ENCODE measurements at places on chromosomes 16 and 17.

- no peak for DNase-seq
These were observed 167.0 kb downstream of the MRM1 start for GRCh38 chr17:36768394-36768793.

DNA sequence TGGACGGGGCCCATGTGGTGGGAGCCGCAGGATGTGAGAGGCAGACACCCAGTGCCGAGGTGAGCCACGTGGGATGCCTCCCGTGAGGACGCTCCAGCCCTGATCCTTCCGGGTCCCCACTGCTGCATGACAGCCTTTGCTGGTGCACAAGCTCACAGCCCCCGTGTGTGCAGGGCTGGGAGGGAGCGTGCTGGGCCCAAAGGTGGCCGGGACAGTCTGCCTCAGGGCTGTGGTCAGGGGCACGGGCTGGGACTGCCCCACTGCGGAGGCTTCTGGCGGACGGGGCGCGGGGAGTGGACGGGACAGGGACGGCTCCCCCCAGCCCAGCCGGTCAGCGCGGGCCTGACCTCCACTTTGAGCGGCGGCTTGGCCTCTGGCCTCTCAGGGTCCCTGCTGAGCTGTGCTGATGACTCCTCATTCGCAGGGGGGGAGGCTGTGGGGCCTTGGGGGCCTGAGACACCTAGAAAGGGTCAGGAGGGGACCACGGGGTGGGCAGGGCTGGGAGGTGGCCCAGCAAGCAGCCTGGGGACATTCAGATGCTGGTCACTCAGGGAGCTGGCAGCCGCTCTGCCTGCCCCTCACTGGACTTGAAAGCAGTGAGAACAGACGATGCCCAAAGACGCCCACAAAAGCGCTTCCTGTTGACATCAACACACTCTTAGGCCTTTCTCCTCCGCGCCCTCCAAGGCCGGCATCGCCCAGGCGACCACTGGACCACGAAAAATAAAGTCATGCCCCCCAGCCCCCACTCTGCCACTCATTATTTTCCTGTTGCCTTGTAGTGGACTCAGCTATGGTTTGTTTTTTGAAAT lies 9.3 kb upstream of the METRNL start:
- DNase-seq: no peak

DNA sequence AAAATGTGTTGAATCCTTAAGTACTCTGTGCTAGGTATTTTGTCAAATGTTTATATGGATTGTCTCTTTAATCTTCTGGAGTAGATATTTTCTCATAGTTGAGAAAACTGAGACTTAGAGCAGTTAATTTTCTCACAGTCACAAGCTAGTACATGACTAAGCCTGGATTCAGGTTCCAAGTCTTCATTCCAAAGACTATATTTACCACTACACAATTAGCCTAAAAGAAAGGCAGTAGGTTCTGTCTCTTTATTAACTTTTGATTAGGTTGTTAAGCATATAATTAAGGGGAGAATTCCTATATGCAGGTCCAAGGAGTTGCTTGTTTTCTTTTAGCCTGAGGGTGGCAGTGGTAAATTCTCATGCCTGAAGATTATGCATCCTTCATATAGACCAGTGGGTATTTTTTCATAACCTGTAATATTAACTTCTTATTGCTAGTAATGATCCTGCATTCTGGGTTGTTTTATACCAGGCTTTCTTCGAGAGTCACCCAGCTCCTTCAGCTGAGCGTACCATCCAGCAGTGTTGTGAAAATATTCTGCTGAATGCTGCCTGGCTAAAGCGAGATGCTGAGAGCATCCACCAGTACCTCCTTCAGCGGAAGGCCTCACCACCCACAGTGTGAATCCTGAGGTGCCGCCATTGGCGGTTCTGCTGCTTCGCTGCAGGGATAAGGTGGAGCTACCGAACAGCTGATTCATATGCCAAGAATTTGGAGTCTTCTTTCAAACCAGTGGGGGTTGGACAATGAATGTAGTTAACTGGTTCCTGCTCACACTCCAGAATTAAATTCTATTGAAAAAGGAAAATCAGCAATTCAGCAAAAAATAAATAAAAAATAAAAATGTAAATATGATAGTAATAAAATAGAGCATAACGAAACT lies 28.2 kb upstream of the KPNB1 start:
- no peak for DNase-seq

DNA sequence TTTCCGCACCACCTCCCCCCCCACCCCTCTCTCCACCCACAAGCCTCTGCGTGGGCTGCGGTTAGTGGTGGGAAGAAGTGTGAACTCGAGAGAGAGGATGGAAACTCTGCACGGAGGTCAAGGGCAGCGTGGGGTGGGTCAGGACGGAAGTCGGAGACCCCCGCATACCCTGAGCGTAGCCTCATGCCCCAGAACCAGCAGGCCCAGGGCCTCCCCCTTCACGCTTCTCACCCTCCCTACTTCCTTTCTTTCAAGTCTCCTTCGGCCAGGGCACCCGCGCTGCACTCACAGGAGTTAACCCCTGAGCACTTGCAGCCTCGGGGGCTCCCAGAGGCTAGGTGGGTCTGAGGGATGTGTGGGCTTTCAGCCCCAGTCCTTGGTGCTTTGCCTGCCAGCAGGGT lies 9.2 kb downstream of the TBKBP1 start:
- peak; percentile 25 for DNase-seq

DNA sequence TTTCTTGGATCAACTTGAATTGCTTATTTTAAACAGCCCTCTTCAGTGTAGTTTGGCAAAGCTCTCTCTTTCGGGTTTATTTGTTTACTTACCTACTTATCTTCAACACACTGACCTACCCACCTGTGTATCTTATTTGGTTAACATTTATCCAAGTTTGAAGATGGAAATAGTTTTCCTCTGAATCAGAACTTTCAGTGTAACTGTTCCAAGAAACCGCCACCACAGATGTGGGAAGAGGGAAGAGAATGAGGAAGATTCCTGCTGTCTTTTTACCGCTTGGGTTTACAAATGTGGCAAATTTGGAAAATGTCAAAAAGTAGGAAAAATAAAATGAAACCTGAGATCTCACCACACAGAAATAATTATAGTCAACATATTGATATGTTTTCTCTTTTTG lies 115.8 kb downstream of the MSI2 start:
- no peak for DNase-seq

Data from T-helper 1 cell (primary cell).